ENCODE measurements at places on chromosomes 1 and 21. TPM values are rescaled to one million over a fixed set of nuclear protein-coding genes. Genes with fewer than 3 reads are reported as not detected.

Gene CCDC27
- polyA plus RNA-seq, result 0.10 TPM

Gene MYCL
- polyA plus RNA-seq, result 8.6 TPM

Gene LINGO4
- polyA plus RNA-seq, result 0.06 TPM

Gene KMO
- polyA plus RNA-seq, result 0.61 TPM

Gene SLC30A2
- 0.20 TPM for polyA plus RNA-seq

Gene NBPF15
- polyA plus RNA-seq, result 88.2 TPM

Gene CNR2
- polyA plus RNA-seq, result 0.15 TPM

Gene S100A9
- 28.3 TPM for polyA plus RNA-seq

Gene WNT9A
- 3.0 TPM for polyA plus RNA-seq

Gene CORT
- polyA plus RNA-seq, result 1.8 TPM

Gene ITPKB
- polyA plus RNA-seq, result 24.9 TPM

Gene ALG14
- polyA plus RNA-seq, result 12.0 TPM

Gene GUCA2B
- polyA plus RNA-seq, result not detected

Gene KCNJ9
- 0.10 TPM for polyA plus RNA-seq

Gene KLHDC9
- 8.0 TPM for polyA plus RNA-seq

Gene CLDN17
- not detected for polyA plus RNA-seq

Gene PEX14
- 17.4 TPM for polyA plus RNA-seq

Gene CD247
- polyA plus RNA-seq, result 1.3 TPM

Gene GLMN
- 29.7 TPM for polyA plus RNA-seq

Gene IKBKE
- polyA plus RNA-seq, result 7.0 TPM

Gene OLIG1
- 0.10 TPM for polyA plus RNA-seq

Gene LAD1
- 11.8 TPM for polyA plus RNA-seq

Gene ARHGAP30
- polyA plus RNA-seq, result 4.3 TPM

Gene CD1D
- 1.9 TPM for polyA plus RNA-seq

Gene CFAP74
- polyA plus RNA-seq, result 1.5 TPM

Gene MYOG
- polyA plus RNA-seq, result not detected

Gene EPHA10
- 0.28 TPM for polyA plus RNA-seq

Gene PPIAL4G
- polyA plus RNA-seq, result 0.06 TPM

Gene FCRLA
- 0.15 TPM for polyA plus RNA-seq

Gene LEFTY2
- polyA plus RNA-seq, result 1.5 TPM

Gene SFN
- polyA plus RNA-seq, result 0.75 TPM

Gene ACTL8
- not detected for polyA plus RNA-seq

Gene GPR161
- 23.2 TPM for polyA plus RNA-seq

Gene CDCA8
- 29.2 TPM for polyA plus RNA-seq

Gene LRRIQ3
- polyA plus RNA-seq, result 2.9 TPM

Gene CCDC24
- 10.6 TPM for polyA plus RNA-seq

Gene VANGL1
- polyA plus RNA-seq, result 13.7 TPM

Gene DDR2
- 50.4 TPM for polyA plus RNA-seq

Gene SLC6A9
- 11.3 TPM for polyA plus RNA-seq

Gene PADI1
- not detected for polyA plus RNA-seq

Gene TSACC
- polyA plus RNA-seq, result 1.1 TPM

Gene FMO2
- 12.9 TPM for polyA plus RNA-seq

Gene SH2D5
- polyA plus RNA-seq, result 0.10 TPM

Gene OR10Z1
- polyA plus RNA-seq, result 0.32 TPM

Gene PDC
- 0.45 TPM for polyA plus RNA-seq

Gene C1orf105
- not detected for polyA plus RNA-seq

Gene KLHDC7A
- polyA plus RNA-seq, result 0.30 TPM
